ENCODE measurements at places on chromosomes 3 and 15.

DNA sequence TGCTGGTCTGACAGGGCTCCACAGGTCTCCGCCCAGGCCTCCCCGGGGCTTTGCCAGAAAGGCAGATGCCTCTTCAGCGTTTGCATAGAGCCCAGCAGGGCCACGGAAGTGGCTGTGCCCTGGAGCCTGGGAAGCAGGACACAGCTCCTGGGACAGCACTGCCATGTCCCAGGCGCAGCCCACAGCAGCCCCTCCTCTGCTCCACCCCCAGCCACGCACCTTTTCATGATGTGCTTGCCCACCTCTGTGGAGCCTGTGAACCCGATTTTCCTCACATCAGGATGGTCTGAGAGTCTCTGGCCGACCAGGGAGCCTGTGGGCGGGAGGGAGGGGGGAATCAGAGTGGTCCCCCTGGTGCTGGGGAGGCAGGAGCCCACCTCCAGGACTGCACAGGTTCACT, 33.9 kb upstream of the SLC41A3 start:
- DNase-seq: no peak

- no peak for DNase-seq
Measured at GRCh38 chr3:178255315-178255714, 280.9 kb upstream of the KCNMB2 start.

DNA sequence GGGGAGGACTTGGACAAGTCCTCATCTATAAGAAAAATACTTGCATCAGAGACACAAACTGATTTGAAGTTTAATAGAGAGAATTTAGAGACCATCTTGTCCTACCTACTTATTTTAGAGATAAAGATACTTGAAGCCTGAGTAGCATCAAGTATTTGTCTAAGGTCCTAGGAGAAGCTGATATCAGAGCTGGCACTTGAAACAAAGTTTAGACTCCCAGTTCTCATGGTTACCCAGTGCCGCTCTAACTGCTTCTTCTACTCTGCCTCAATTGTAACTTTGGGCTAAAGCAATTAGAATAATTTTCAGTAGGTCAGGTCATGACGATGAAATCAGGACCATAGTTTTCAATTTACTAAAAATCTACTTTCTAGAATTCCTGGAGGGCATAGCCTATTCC, 123.9 kb upstream of the CADPS start:
- DNase-seq: no peak

- no peak for DNase-seq
Measured at GRCh38 chr3:10580426-10580825, 75.0 kb upstream of the ATP2B2 start.

DNA sequence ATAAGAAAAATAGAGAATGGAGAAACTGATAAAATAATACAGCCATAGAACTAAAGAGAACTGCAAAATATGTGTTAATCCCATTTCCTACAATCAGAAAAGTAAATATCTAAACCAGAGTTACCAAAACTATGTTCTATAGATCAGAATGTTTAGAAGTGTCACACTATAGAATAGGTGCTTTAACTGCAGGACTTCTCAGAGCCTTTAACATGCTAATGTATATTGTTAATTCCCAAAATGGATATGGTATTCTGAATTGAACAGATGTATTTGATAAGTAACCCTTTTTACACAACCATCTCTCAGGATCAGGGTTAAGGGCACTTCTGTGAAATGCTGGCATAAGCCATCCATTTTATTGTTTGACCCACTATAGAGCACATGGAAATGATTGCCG, 200.3 kb downstream of the SHOX2 start:
- no peak for DNase-seq

DNA sequence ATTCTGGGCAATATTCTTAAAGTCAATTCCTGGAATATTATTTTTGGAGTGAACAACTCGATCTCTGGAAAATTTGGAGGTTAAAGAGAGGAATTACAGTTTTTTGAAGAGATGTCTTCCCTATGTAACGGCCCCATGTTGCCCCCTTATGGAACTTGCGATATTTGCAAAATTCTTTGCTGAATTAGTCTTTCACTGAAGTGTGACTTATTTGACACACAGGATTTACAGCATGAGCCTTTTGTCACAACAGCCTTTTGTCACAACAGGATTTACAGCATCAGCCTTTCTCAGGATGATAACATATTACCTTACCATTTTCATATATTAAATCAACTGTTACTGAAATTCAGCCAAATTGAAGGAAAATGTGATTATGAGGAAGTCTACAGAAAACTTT, 37.8 kb upstream of the SPTSSB start:
- peak; percentile 60 for DNase-seq

GRCh38 chr15:52093167-52093538, 19.4 kb downstream of the BCL2L10 start:
- no peak for DNase-seq

GRCh38 chr15:71357321-71357732, 242.1 kb downstream of the THSD4 start:
- DNase-seq: no peak

DNA sequence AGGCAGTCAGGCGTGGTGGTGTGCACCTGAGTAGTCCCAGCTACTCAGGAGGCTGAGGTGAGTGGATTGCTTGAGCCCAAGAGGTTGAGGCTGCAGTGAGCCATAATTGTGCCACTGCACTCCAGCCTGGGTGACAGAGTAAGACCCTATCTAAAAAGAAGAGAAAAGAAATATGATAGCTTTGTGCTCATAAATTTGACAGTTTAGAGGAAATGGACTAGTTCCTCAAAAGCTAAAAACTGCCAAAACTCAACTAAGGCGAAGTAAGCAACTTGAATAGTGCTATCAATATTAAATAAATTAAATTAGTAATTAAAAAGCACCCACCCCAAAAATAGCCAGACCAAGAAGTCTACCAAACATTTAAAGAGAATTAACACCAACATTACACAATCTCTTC, 24.5 kb upstream of the SLC15A2 start:
- DNase-seq: no peak

- no peak for DNase-seq
Measured at GRCh38 chr3:161602475-161602874, 105.9 kb downstream of the OTOL1 start.

DNA sequence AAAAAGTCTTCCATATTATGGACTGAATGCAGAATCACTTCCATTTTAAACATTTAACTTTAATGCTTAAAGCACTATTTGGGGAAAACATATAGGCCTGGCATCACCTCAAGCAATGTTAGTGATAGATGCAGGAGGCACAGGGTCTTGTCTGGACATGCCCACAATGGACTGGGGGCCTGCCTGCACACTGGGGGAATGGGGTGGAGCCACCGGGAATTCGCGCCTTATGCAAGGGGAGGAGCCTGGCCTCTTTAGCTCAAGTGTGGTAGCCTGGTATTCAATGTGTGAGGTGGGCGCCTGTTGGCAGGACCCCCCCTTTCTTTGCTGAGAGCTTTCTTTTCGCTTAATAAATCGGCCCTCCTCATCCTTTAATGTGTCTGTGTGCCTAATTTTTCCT, 29.9 kb downstream of the ACKR4 start:
- DNase-seq: no peak

DNA sequence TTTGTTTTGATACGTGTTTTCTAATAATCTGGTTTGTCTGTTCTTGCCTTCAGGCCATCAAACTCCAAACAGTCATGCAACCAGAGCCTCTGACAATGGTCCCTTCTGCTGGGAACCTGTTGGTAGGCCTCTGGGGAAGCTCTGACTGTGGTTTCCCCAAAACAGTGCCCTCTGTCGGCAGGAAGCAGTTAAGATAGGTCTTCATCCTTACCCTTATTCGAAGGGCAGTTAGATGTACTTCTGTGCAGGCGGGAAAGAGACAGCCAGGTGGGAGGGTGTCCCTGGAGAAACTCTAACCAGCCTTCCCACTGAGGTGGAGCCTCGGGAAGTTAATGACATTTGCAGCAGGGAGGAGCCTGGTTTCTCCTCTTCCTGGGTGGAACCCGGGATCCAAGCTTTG, 81.6 kb upstream of the CHMP2B start:
- peak; percentile 13 for DNase-seq

DNA sequence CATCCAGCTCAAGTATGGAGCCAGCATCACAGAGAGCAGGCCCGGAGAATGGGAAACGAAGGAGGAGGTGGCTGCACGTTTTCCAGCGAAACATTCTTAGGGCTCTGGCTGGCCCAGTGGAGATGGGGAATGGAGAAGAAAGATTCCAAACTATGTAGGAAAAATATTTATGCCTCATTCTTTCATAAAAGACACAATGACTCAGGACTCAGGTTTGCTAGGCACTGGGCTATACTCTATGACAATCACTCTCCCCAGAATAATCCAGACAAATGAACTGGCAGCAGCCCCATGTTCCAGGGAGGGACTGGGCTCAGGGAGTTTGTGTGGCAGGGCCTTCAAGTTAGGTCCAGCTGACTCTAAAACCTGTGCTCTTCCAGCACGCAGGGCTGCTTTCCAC, 110.8 kb upstream of the RAD18 start:
- DNase-seq: no peak

DNA sequence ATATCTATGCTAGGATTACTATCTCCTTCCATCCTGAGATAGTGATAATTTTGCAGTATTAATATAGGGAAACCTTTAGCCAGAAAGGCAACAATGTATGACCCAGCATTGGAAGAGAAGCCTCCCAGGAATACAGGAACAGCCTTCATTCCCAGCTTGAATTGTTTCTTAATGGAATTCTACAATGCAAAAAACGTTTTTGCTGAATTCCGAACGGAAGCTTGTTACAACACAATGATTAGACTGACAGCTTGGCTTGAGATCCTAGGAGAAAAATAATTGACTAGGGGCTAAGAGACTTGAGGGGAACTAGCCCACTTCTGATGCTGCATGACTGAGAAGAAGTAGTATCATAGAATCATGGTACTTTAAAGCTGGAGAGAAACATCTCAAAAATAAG, 140.2 kb downstream of the RSL24D1 start:
- DNase-seq: no peak

DNA sequence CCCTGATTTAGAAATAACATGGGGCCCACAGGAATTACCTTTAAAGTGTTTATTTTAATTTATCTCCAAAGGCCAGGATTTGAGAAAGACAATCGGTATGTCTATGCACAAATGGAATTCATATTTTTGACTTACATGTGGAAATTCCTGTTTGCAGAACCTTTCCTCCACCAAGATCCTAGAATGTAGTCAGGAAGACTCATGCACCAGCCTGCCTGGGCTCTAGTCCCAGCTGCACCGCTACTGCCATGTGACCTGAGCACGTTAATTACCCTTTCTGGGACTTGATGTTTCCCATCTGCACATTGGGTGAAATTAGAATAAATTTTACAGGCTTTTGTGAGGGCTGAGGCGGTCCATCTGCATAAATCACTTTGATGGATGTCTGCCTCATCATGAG, 194.2 kb downstream of the ATP10A start:
- no peak for DNase-seq

- no peak for DNase-seq
Measured at GRCh38 chr3:151863611-151864010, 9.8 kb upstream of the SUCNR1 start.

- no peak for DNase-seq
Measured at GRCh38 chr15:66138892-66139590, 114.5 kb downstream of the MEGF11 start.

DNA sequence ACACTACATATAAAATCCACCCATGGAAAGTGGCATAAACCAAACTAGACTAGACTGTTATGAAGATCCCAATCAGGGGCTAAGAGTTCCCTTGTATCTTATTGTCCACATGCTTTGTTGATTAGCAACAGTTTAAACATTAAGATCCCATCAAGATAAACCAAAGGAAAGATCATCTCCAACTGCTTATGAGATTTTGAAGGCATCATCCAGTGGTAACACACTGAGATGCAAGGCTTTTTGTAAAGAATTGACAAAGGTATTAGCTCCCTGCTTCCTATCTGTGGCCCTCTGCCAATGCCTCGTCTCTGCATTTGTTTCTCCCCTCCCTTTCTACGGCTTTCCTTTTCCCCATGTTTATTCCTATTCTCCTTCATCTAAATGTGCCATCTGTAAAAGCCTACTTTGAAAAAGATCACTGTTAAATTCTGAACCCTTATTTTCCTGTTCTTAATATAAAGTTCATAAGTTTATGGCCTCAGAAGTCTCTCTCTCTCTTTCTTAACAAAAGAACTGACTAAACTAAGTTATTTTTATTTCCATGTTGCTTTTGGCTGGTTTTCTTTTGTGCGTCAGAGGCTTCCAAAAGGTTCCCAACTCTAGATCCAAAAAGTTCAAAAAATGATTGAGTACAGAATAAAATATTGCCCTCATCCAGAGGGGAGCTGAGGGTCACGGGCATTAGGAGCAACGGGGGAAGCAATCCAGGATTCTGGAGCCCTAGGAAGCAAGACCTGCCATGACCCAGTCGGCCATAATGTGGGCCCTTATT, 5.5 kb downstream of the PLD1 start:
- no peak for DNase-seq

GRCh38 chr3:115960799-115961198, 337.5 kb downstream of the GAP43 start:
- no peak for DNase-seq

DNA sequence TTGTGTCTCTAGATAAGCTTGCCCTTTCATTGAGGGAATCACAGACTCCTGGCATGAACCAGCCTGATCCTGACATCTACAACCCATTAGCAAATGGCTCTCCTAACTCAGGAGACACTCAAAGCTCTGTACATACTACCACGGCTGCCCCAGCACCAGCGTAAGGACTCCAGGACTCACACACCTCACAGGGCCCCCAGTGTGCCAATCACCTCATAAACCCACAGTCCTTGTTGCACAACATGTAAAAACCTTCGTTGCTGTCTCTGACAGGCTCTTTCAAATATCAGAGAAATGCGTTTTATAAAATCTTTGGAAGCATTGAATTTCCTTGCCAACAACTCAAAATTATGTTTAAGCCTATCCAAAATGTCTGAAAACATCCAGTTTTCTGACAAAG, 7.3 kb downstream of the FYCO1 start:
- no peak for DNase-seq

DNA sequence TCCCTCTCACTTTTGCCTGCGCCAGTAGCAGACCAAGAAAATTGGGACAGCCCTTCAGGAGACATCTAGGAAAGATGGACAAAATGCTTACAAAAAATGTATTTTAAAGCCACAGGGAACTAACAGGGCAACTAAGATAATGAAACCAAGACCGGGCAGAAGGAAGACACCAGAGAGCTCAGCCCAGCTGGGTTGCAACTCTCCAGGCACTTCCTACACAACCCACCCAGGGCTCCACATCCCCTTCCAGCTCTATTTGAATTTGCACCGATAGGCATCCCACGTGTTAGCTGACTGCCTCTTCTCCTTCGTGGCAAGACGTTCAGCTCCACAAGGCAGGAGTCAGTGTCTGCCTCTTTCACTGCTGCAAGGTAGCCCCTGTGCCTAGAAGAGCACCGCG, 6.6 kb upstream of the ATP10A start:
- DNase-seq: no peak

GRCh38 chr15:41689834-41690233, 29.6 kb downstream of the MGA start:
- DNase-seq: no peak

GRCh38 chr15:98723195-98723594, 74.9 kb downstream of the IGF1R start:
- no peak for DNase-seq

GRCh38 chr15:68403161-68403941, 28.6 kb downstream of the ITGA11 start:
- no peak for DNase-seq

- DNase-seq: no peak
Measured at GRCh38 chr15:82040390-82040789, 5.4 kb downstream of the MEX3B start.

- peak; percentile 20 for DNase-seq
Measured at GRCh38 chr15:38252481-38253350, at the start of gene SPRED1. TSS of gene SPRED1 (plus strand) at chr15:38252836. CDS start at chr15:38253186, 350 bp downstream.

Data from H4 (cell line).